GM13977 (cell line): ENCODE measurements at places on chromosomes 16 and 17.
A peak's percentile ranks its signal among the peaks of the same experiment; 100 is the strongest.

DNA sequence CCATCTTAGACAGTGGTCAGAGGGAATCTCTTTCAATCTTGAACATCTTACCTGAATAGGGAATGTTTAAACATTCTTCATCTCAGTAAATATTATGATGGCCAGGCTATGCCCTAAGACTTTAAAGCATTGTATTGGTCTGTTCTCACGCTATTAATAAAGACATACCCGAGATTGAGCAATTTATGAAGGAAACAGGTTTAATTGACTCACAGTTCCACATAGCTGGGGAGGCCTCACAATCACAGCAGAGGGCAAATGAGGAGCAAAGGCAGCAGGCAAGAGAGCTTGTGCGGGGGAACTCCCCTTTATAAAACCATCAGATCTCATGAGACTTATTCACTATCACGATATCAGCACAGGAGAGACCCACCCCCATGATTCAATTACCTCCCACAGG, 55.3 kb upstream of the SOX9 start:
- no peak for DNase-seq

DNA sequence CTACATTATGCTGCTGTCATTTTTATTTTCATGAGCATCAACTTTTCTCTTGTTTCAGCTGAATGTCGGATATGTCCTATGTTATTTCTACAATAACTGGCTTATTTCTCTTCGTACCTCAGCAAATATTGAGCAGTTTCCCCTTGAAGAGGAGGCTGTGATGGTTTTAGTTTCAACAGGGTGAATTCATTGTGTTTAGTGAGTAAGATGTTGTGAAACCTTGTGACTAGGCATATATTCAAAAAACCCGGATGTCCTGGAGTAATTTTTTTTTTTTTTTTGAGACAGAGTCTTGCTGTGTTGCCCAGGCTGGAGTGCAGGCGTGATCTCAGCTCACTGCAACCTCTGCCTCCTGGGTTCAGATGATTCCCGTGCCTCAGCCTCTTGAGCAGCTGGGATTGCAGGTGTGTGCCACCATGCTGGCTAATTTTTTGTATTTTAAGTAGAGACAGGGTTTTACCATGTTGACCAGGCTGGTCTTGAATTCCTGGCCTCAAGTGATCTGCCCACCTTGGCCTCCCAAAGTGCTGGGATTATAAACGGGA, 11.1 kb downstream of the CPD start:
- DNase-seq, result no peak

GRCh38 chr17:4583782-4584100, 588 bp upstream of the SMTNL2 start:
- no peak for DNase-seq

GRCh38 chr17:1521086-1521640, 4.8 kb upstream of the INPP5K start:
- DNase-seq, result no peak

DNA sequence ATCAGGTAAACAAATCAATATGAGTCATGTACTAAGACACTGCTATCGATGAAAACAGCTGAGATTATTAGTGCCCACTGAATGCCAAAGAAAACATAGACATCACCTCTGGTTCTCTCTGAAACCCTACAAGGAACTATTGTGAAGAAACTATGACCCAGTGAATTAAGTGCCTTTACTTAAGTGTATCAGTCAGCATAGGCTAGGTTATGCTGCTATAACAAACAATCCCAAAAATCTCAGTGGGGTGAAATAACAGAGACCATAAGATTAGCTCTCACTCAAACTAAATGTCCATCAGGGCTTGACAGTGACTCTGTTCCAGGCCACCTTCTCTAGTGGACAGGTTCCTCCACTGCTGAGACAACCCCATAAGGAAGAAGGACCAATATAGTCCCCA, 57.7 kb upstream of the KDM8 start:
- no peak for DNase-seq

DNA sequence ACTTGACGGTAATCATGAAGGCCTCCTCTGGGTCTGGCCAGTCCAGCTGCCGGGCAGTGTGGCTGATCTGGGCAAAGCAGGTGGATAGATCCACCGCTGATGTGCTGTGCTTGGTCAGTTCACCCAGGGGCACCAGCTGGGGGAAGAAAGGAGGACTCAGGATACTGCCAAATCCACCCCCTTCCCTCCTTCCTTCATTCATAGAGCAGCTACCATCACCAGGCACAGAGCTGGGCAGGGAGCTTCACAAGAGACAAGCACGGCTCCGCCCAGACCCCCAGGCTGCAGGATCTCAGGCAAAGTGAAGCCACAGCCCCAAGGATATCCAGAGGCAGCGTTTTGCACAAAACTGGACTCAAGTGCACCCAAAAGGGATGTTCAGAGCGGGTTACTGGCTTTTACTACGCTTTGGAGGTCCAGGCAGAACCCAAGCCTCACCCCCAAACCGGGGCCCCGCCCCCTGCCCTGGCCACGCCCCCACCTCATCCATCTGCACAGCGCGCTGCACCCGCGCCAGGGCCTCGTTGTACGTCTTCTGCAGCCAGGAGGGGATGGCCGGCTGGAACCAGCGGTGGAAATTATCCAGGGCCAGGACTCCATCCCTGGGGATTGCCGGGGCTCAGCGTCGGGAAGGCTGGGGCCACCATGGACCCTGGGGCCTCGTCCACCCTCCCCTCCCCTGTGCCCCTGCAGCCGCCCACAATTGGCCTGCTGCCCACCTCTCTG, 9.1 kb downstream of the UNC13D start:
- peak; percentile 29 for DNase-seq

DNA sequence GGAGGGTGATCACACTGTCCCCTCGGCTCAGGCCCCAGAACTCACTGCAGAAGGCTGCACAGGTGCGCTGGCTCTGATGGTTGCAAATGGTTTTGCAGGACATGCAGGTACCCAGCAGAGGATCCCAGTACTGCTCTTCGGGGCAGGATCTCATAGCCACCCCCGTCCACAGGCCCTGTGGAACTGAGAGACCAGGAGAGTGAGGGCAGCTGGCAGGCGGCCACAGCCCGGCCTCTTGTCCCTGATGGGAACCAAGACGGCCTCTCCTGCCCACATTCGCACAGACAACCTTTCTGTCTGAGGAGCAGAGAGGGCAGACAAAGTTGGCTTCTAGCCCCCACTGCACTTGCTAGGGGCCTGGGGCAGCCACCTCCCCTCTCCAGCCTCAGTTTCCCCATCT, 19.5 kb downstream of the TNFRSF13B start:
- DNase-seq, result no peak

- no peak for DNase-seq
Measured at GRCh38 chr17:62919388-62919787, 46.6 kb upstream of the TANC2 start.

DNA sequence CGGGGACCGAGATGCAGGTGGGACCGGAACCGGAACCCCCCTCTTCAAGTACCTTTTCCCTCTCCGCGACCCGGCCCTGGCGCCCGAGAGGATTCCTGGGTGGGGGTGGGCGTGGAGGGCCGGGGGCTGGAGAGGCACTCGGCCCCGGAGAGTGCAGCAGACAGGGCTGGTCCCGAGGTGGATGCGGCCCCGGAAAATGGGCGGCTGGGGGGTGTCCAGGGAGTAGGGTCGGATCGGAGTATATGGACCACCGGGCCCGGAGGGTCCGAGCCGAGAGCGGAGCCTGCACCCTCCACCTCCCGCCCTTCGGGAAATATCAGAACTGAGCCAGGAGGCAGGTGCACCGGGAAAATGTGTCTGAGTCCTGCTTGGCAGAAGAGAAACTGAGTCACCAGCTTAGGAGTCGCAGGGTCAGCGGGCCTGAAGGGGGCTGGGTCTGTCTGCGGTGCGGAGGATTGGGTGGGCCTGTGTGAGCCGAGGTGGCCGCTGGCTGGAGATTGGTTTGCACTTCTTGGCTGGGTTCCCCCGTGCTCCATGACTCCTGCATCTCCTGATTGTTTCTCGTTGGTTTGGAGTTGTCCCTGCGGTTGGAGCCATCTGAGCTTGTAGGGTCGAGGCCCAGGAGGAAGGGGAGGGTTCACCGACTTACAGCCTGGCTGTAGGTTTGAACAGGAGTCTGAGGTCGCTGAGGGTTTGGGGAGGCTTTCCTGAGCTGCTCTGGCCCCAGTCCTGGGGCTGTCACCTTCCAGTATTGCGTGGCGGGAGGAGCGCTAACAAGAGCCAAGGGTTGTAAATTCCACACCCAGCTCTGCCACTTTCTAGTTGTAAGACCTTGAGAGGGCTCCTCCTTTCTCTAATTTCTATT, 518 bp downstream of the SH2B1 start:
- peak; percentile 45 for DNase-seq

GRCh38 chr16:67786491-67786890, 19.9 kb downstream of the RANBP10 start:
- DNase-seq, result no peak

- no peak for DNase-seq
Measured at GRCh38 chr17:4125552-4125951, 17.3 kb downstream of the ZZEF1 start.

DNA sequence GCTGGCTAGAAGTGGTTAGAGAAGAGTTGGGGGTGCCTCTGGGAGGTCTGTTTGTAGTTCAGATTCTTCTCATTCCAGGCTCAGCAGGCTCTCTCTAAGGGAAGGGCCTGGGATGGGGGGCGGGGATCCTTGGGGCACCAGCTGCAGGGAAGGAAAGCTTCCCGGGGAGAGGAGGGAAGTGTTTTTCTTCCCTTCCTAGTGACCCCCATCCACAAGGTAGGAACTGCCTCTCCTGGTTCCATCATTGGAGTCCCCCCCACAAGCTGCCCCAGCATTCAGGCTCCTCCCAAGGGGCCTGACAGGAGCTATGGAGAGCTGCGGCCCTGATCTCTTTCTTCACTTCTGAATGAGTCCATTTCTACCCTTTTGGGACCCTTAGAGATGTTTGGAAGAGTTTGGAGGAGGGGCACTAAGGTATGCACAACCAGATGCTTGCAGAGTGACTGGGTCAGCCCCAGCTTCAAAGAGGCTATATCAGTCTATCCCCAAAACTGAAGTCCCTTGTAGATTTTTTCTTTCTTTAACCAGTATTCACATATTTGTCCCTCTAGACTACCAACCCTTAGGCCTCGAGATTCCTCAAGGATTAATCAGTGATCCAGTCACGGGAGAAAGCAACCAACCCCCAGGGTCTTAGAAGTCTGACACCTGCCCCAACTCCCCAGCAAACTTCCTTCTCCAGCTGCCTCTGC, 13.9 kb upstream of the FZD2 start:
- no peak for DNase-seq

- peak; percentile 79 for DNase-seq
Measured at GRCh38 chr17:17766077-17766743, 70.6 kb downstream of the SREBF1 start.

DNA sequence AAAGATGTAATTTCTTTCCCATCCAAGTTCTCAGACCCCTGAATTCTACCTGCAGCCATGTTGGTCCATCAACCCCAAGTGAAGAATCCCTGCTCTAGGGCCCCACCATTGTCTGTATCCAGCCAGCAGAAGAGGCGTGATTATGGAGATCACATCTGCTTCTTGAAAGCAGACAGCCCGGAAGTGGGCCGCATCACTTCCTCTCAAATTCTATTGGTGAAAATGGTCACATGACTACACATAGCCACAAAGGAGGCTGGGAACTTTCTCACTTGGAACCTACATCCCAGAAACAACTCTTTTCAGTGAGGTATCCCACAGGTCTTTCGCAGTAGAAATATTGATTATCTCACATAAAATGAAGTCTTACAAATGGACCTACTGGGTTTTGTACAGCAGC, 40.1 kb downstream of the IL4R start:
- no peak for DNase-seq

- no peak for DNase-seq
Measured at GRCh38 chr17:13557077-13557476, 44.7 kb downstream of the HS3ST3A1 start.

DNA sequence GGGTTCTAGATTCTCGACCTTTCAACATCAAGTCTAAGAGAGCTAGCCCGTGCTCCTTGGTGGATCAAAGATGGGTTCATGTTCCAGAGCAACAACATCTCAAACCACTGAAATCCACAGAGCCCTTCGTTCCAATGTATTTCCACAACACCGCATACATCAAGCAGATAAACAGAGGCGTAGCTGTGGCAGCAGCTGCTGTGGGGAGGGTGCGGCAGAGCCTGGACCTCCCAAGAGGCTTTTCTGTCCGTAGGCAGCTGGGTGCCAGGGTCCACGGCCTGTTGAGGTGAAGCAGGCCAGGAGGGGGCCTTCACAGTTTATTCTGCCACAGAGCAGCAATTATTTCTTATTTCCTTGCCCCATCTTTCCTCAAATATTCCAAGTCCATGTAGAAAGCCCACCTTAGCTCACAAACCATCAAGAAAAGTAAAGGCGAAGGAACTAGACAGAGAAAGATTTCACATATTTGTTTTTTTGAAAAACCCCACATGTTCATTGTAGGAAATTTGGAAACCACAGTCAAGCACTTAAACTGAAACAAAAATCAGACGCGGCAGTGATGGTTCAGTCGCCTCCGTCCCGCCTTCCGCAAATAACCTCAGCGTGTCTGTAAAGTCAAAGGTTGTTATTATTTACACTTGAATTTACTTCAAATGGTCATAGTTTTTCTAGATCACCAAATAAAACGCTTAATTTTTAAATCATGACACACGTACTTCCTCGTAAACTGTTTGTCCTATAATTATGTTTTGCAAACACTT, 144.6 kb upstream of the FOXF1 start:
- DNase-seq, result no peak

DNA sequence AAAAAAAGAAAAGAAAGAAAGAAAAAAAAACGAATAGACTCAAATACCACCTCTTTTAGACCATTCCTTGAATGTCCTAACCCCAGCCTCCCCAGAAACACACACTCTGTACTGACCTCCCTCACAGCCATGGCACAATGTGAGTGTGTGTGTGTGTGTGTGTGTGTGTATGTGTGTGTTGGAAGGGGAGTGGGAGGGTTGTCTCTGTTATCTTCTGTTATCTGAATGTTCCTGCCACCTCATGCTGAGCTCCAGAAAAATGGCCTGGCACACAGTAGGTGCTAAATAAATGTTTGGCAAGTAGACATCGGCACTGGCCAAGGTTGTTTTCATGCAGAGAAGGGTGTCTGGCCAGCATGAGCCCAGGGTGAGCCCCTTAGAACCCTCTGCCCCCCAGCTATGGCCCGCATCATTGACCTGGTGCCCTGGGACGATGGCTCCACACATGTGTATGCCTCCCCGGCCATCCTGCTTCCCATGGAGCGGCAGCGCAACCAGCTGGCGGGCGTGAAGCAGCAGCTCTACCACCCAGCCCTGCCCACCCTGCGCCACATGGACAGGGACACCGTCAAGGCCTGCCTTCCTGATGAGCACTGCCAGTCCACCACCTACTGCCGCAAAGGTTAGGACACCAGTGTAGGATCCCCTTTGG, 6.6 kb upstream of the CNGB1 start:
- DNase-seq, result no peak
